Stimulated activated CD4-positive, alpha-beta T cell treated with anti-CD3 and anti-CD28 coated beads, Interleukin-12 subunit alpha, Interleukin-12 subunit beta, amount 100 ng/mL, for 4 hours (primary cell): ENCODE measurements at places on chromosomes 2 and 18.

DNA sequence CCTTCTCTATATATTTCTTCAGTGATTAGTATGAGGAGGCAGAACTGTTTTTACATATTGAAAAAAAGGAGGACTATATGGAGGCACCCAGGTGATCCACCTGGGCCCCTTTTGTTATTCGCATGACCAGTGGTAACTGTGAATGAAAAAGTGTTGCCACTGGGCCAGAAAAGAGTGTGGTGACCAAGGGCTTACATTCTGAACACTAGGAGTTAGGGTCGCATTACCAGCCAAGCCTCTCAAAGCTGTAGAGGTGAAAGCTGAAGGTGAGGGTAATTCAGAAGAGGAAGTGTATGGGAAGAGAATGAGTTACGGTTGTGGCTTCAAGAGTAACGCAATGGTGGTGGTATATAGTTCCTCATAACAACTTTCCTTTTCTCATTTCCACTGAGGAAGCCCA, 487.6 kb downstream of the TMEM182 start:
- no peak for DNase-seq

- DNase-seq = peak; percentile 56
Observed at GRCh38 chr2:157596992-157597681, 31.5 kb downstream of the ACVR1C start.

DNA sequence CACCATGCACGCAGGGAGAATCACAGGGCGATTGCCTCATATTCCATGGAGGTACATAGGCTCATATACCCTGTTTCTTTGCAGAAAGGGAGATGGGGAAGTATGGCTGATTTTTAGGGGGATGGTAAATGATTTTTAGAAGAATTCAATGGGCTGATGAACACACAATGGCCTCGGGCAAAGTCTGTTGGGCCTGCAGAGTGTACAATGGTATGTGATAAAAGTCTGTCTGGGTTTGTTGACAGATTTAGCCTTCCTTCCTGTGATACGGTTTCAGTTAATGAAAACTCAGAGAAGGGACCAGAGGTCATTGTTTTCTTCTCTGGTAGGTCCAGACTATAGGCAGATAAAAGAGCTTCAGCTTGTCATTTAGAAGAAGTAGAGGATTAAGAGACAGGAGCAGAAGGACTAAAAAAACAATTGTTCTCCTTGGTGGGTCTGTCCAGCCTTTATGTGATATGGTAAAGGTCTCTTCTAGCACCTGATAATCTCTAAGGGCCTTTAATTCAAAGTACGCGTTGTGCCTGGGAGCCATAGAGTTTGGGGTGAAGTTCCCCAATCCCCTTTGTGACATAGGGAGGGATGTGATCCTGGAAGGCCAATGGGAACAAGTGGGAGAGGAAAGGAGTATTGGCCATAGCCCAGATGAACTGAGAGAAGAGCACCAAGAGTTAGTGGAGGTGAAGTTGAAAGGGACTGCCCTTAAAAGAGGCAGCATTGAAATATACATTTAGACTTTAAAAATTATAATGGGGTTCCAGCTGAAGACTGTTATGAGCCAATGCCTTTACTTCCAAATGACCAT, 107.5 kb upstream of the SERPINE2 start:
- no peak for DNase-seq

- no peak for DNase-seq
Observed at GRCh38 chr2:65548064-65548463, 115.7 kb upstream of the SPRED2 start.

GRCh38 chr2:150466741-150467620, 20.5 kb downstream of the RND3 start:
- DNase-seq = no peak

DNA sequence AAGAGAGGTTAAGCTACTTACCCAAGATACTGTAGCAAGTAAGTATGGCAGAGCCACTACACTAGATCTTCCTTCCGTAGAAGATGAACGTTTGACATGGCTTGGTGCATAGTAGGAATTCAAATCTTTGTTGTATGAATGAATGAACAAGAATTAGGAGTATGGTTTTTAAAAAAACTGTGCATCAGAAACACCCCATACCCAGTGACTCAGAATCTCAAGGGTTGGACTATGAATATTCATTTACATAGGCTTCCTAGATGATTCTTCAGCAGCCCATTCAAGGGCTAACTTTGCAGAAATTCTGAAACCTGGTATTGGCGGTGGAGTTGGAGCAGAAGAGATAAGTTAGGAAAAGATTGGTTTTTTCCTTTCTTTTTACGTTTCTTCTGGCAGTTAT, 5.4 kb downstream of the ACTR3 start:
- no peak for DNase-seq

DNA sequence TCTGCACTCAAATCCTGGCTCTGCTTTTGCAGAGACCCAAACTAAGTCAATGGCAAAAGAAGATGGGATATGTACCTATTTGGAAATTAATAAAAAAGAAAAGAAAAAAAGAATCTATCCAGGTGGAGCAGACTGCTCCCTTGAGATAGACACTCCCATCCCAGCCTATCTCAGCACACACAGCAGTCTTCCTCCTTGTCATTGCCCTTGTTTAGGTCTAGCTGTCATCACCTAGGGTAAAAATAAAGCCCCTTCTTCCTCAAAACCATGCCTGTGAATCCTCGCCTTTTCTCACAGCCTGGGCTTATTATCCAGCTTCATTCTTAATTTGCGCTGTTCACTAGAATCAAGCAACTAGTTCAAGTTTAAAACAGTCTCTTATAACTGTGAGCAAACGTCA, 30.7 kb upstream of the ACSL3 start:
- no peak for DNase-seq

- no peak for DNase-seq
Observed at GRCh38 chr2:82790206-82791021, 1668.7 kb downstream of the SUCLG1 start.

DNA sequence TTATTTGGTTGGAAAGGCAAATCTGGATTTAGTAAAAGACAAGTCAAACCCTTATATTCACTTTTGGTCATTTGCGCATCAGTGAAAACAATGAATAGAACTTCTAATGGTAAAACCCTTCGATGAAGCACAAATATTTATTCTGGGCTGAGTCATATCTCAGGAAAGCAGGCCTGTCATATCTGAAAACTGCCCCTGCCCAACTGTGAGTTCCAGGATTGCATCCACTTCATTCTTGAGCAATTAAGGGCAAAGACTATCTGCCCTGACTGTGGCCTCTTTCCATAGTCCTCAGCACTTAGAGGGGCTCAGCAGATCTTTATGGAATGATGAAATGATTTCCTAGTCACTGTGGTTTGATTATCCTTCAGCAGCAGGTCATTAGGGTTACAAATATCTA, 795.2 kb upstream of the ID2 start:
- no peak for DNase-seq

- no peak for DNase-seq
Observed at GRCh38 chr2:127913808-127914457, 28.2 kb upstream of the AMMECR1L start.

DNA sequence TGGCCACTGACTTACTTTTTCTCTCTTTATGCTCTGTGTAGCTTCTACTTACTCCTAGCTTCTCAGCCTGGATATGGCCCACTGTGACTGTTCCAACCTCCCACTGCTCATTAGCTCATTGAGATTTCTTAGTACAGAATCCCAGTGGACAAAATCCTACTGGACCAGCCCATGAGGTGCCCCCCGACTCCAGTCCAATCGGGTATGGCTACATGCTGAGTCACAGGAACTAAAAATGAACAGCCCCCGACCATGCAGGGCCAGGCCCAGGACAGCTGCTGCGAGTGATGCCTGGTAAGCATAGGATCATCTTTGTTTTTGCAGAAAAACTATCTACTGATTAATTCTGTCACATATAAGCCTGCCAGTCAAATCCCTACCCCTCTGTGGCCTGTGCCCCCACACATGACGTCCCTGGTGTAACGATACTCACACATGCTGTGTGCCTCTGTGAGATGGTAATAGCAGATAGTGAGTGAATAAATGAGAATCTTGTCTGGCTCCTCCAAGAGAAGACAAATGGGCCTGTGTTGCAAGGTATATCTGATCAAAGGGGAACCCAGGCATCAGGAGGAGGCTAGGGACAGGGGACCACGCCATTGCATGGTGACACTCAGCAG, 85.9 kb upstream of the KLF7 start:
- DNase-seq = no peak

DNA sequence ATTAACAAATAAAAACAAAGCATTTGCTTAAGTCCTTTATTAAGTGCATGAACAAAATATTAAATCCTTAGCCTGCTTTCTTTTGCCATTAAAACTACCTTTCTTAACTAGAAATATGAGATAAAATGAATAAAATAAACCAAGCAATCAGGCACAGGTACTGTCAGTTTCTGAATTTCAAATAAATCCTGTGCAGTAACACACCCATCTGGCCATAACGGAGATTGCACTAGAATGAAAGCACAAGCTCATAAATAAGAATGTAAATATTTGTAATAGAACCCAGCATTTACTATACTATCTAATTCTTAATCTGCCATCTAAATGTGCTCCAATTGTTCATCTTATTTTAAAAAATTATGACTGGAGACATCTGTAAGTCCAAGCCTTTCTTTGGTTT, 31.9 kb downstream of the PRKRA start:
- no peak for DNase-seq

DNA sequence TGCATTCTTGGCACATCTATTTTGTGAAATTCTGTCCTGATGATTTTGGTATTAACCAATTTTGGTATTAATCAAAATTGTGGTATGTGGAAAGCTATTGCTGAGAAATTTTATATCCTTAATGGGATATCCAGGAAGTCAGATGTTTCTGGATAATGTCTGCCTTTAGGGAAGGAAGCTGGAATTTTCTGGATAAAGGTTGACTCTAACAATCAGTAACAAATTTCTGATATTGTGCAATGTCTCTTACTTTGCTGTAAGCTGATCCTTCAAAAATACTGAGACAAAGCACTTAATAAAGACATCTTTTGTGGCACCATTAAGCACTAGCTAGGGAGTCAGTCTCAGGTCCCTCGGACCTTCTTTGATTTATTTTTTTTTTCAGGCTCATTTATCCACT, 100.8 kb upstream of the UGP2 start:
- DNase-seq = no peak

- DNase-seq = no peak
Observed at GRCh38 chr2:118654945-118655344, 192.5 kb downstream of the EN1 start.

DNA sequence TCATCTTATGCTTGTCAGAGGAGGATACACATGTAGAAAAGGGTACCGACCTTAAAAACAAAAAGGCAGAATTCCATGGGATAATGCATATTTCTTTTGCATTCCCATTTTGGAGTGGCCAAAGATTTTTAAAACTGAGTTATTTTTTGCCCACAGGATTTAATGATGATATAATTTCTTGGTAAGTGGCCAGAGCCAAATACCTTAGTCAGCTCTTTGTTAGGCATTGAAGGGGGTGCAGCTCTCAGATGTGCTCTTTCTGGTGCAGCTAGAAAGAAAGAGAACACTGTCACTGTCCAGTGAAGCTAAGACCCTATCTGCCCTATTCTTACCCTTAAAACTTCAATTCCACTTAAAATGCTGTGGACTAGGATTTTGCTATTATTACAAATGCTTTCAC, 10.8 kb downstream of the COQ10B start:
- no peak for DNase-seq

- no peak for DNase-seq
Observed at GRCh38 chr2:157311706-157312105, 13.9 kb downstream of the ERMN start.

- no peak for DNase-seq
Observed at GRCh38 chr2:218129458-218130135, 3.8 kb downstream of the CXCR2 start.

DNA sequence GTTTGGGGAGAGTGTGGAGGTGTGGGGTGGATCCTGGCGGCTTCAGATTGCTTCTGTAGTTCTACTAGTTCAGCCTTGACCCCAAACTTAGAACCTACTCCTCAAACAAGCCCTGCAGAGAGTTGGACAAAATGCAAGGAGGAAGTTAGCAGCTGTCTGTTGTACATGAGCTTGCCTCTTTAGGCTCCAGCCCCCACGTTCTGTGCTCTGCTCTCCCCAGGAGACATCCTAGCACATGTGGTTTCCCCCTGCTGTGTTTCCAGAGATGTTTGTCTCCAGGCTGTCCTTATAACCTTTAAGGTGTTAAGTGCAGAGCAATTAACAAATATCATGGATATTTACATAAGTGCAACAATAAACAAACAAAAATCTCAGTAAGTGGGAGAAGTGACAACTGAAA, 111.1 kb downstream of the ACOXL start:
- DNase-seq = no peak

GRCh38 chr2:239786791-239787190, 238.4 kb downstream of the NDUFA10 start:
- DNase-seq = no peak

GRCh38 chr2:241896746-241897201, 27.2 kb downstream of the RTP5 start:
- no peak for DNase-seq

- DNase-seq = no peak
Observed at GRCh38 chr2:61792355-61792890, 61.4 kb downstream of the FAM161A start.

GRCh38 chr18:9455718-9456511, 19.4 kb upstream of the RALBP1 start:
- no peak for DNase-seq

DNA sequence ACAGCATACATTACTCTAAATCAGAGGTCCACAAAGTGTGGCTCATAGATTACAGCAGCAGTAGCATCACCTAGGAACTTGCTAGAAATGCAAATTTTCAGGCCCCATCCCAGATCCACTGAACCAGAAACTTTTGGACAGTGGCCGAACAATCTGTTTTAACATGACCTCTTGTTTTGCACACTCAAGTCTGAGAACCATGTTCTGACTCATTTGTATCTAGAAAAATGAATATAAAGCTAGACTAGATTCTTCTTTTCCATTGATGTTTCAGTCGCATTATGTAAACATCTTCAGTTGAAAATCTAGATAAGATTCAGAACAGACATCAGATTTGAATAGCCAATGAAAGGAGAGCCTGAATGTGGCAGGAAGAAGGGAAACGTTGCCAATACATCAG, 608.8 kb downstream of the LRP1B start:
- no peak for DNase-seq

DNA sequence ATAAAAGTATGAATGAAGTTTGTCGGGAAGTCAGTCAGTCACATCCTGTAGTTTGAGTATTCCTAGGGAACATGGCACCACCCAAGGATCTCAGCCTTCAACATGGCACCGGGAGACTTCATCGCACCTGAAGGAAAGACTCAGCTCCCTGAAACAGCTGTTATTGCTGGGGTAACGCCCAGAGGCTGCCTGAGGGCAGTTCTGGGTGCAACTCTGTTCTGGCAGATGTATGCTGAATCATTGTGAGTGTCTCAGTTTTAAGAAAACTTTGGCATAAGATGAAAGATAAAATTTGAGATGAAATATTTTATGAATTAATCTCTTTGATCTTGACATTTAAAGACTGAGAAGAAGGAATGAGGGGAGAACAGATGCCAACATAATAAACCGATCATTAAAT, 49.9 kb upstream of the SERPINB2 start:
- no peak for DNase-seq

- no peak for DNase-seq
Observed at GRCh38 chr2:32960238-32960637, 13.5 kb downstream of the LTBP1 start.

- DNase-seq = peak; percentile 45
Observed at GRCh38 chr2:28445448-28446258, 50.2 kb upstream of the PLB1 start.

GRCh38 chr2:169711751-169712509, 17.7 kb downstream of the PHOSPHO2 start:
- no peak for DNase-seq

- DNase-seq = peak; percentile 52
Observed at GRCh38 chr2:239882331-239882732, 142.8 kb downstream of the NDUFA10 start.
